ENCODE measurements at places on chromosomes 4 and X. TPM values are rescaled to one million over a fixed set of nuclear protein-coding genes. Genes with fewer than 3 reads are reported as not detected.

The KCND1 gene
- 7.2 TPM for total RNA-seq

The ART3 gene
- not detected for total RNA-seq

The NR3C2 gene
- total RNA-seq: 0.29 TPM

The VSIG4 gene
- not detected for total RNA-seq

The SLC25A53 gene
- 5.7 TPM for total RNA-seq

The FGF13 gene
- total RNA-seq: 34.2 TPM

The CCDC149 gene
- 5.2 TPM for total RNA-seq

The CXCL11 gene
- not detected for total RNA-seq

The CHIC1 gene
- 5.6 TPM for total RNA-seq

All from glutamatergic neuron (in vitro differentiated cells).